M059J (cell line): ENCODE measurements at places on chromosomes 13 and 19. TPM values are rescaled to one million over a fixed set of nuclear protein-coding genes. Genes with fewer than 3 reads are reported as not detected.

The SLC25A41 gene
- total RNA-seq = not detected in 2 replicates

The ZNF677 gene
- 6.4 and 7.7 TPM in 2 replicates for total RNA-seq

The ZNF8 gene
- 3.7 and 7.1 TPM in 2 replicates for total RNA-seq

- no peak for DNase-seq
Observed at GRCh38 chr13:73089213-73089612, 30.4 kb downstream of the KLF5 start.

- DNase-seq = no peak
Observed at GRCh38 chr19:49161987-49162386, 4.4 kb downstream of the TRPM4 start.

GRCh38 chr13:67466569-67466968 is 236.4 kb upstream of the PCDH9 start:
- no peak for DNase-seq

- DNase-seq = no peak
Observed at GRCh38 chr19:38285567-38285966, 18.5 kb upstream of the C19orf33 start.

- no peak for DNase-seq
Observed at GRCh38 chr13:28505543-28506135, 10.7 kb upstream of the FLT1 start.

DNA sequence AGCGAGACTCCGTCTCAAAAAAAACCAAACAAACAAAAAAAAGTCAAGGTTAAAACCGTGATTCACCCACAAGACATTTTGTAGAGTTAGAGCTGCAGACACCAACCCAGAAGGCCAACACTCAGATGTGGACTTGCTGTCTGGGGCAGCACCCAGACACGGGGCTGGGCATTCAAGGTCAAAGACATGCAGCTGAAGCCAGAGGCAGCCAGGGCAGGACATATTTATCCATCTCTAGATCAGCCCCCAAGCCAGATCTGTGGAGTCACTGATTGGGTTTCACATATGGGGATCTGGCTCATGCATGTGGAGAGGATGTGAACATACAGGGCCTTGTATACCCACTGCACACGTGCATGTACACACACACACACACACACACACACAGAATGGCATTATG is 3.6 kb downstream of the KLK15 start:
- no peak for DNase-seq
